Stimulated activated CD8-positive, alpha-beta memory T cell treated with anti-CD3 and anti-CD28 coated beads, Interleukin-2, amount 100 ng/mL, for 1 hour (primary cell): ENCODE measurements at places on chromosomes 7 and 10.

- no peak for DNase-seq
These were observed 129.5 kb downstream of the MAD1L1 start for GRCh38 chr7:2103071-2103898.

DNA sequence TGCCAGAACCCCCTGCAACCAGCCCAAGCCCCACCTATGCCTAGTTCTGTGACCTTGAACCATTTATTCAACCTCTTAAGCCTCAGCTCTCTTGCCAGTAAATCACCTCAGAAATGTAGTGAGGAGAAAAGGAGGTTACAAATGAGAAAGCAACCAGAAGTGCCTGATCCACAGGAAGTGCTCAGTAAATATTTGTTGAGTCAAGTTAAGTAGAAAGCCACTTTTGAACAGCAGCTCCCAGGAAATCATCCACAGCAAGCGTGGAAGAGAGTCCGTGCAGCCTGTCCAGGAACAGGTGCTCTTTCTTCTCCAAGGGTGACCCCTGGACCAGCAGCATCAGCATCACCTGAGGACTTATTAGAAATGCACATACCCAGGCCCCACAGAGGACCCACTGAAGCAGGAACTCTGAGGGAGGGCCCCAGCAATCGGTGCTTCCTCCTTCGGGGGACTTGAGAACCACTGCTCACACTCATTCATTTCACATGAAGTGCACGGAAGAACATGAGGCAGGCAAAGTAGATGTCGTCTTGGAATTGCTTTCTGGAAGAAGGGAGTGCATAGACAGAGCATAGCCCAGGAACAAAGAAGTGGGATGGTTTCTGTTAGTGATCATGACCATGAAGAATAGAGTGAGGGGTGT lies 6.3 kb upstream of the C10orf71 start:
- DNase-seq = no peak

DNA sequence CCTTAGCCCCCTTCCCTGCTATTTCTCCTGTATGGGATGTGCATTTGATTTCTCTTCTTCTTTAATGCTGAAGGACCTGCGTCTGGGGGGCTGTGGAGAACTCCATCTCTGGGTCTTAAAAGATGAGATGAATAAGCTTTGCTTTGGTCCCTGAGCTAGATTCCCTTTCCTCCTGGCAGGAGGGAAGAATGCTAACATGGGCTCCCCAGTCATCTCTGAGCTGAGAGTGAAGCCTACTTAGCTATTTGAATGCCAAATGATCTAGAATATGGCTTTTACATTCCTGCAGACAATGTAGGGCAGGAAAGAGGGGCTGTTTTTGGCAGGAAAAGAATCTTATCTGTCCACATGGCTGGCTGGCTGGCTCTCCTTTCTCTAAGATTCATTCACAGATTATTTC lies 62.6 kb upstream of the EFCAB10 start:
- no peak for DNase-seq

GRCh38 chr7:36775061-36775620 lies 50.8 kb upstream of the AOAH start:
- no peak for DNase-seq

GRCh38 chr10:987620-987869 lies 689 bp upstream of the GTPBP4 start:
- DNase-seq = no peak
